Stimulated activated CD4-positive, alpha-beta T cell treated with anti-CD3 and anti-CD28 coated beads, Interleukin-15, amount 100 ng/mL, for 1 hour (primary cell): ENCODE measurements at places on chromosomes 6 and 20.

- DNase-seq, result no peak
Measured at GRCh38 chr6:14635934-14636591, 518.5 kb downstream of the CD83 start.

GRCh38 chr20:51020657-51021056 lies 2.2 kb downstream of the KCNG1 start:
- DNase-seq, result no peak

GRCh38 chr6:3568396-3569082 lies 111.7 kb upstream of the SLC22A23 start:
- DNase-seq, result no peak

- DNase-seq, result no peak
Measured at GRCh38 chr6:109186012-109186411, 90.7 kb downstream of the CEP57L1 start.

DNA sequence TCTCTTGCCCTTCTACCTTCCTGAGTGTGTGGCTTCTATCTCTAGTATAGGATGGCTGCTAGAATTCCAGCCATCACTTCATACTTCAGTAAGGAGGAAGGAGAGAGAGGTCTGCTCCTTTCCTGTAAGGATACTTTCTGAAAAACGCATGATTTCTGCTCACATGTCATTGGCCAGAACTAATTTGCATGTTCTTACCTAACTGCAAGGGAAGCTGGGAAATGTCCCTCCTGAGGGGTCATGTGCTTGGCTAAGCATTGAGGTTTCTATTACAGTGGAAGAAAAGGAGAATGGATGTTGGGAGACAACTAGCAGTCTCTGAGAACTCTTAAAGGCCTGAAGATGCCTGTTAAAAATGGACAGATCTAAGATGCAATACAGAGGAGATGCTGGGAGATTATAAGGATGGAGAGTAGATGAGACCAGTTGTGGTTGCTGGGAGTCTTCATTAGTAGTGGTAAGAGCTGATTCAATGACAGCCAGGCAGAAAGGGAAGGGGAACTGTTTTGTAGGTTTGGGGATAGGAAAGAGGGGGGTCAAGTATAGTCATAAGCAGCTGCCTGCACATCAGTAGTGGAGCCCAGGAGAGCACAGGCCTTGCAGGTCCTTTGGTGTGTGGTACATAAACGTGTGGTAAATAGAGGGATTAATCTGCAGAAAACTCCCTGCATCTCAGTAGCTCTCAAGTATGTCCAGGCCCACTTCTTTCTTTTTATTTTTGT lies 20.2 kb downstream of the CDS2 start:
- DNase-seq, result no peak

DNA sequence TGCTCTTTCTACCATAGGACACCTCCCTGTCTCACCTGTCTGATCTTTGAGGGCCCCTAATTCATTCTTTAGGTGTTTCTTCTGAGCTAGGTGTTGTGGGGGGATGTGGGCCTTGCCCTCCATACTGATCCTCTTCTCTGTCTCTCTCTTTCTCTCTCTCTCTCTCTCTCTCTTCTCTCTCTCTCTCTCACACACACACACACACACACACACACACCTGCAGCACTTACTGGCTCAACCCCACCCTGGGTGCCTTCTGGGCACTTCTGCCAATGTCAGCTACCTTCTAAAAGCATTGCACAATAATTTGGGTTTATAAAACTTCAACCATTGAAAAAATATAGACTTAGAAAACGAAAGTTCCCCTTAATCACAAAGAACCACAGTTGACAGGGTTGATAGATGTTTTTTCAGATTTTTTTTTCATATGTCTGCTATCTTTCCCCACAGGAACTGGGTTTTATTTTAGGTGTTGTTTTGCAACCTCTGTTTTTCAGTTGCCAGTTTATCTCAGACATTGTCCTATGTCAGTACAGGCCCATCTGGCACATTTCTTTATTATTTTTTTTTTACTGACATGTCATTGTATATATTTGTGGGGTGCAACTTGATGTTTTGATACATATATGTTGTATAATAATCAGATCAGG lies 28.1 kb downstream of the PKIG start:
- no peak for DNase-seq
